ENCODE measurements at places on chromosomes 4 and X.

DNA sequence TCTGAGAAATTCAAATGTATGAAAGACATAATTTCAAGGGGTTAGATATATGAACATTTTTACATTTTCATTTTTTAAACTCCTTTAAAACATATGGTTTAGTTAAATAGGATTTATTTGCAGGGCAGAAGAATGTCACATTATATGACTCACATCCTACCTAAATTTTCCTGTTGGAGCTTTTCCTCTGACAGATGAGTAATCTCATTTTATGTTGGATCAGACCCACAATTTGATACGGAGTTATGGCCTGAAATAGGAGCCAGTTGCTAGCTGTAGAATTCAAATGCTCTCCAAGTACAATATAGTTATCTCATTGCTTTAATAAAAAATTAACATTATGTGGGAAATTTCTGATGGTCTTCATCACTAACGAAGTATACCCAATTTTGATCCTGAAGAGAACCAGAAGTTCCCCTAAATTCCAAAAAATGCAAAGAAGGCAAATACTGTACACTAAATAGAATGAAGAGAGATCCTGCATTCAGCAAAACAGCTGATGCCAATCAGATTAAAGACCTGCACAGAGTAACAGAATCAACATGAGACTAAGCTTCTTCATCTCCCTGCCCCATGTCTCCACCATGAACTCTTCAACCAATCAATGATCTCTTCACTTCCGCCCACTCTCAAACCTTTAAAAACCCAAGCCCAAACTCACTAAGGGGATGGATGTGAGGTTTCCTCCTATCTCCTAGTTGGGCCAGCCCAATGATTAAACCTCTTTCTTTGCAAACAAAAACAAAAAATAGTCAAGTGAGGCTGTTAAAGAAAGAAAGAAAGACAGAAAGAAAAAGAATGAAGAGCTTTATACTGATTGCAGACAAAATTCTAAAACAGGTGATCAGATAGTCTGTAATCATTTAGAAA is 10.9 kb upstream of the EXOSC9 start:
- no peak for DNase-seq

GRCh38 chr4:125781651-125782050 is 466.9 kb downstream of the FAT4 start:
- DNase-seq = no peak

DNA sequence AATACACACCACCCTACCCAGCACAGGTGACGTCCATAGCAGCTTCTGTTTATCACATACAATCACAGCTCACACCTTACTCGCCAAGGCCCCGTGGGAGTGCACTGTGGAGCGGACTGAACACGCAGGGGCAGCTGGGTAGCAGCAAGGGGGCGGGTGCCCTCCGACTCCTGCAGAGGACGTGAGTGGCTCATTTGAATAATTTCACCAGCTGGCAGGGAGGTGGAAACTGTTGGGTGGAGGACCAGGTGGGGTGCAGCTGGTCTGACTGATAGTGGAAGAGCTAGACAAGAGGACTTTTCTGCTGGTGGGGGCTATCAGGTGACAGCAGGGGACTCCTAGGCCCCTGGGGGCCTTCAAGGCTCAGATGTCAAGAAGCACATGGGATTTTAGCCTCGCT is 16.3 kb downstream of the MAN2B2 start:
- no peak for DNase-seq

DNA sequence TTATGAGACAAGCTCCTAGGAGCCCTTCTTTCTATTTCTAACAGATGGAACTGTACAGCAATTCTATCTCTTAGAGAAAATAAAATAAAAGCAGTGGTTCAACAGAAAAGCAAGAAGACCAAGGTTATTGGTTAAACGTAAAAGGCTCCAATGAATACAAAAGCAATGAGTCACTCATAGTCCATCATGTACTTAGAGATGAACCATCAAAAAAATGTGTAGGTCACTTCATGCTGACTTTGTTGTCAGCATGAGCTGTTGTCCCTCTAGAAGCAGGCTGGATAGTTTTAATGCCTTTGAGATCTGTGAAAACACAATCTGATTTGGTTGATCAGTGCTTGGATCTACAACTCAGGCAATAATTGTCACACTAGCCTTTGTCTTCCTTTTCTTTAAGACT is 378.6 kb upstream of the ANXA10 start:
- DNase-seq = no peak
